Activated naive CD8-positive, alpha-beta T cell treated with anti-CD3 and anti-CD28 coated beads, Interleukin-2, amount 10 ng/mL, durations not matched to agents 7 days and 5 days (primary cell): ENCODE measurements at places on chromosomes 5 and 9. TPM values are rescaled to one million over a fixed set of nuclear protein-coding genes. Genes with fewer than 3 reads are reported as not detected.

The RASGRF2 gene
- total RNA-seq: 18.8 TPM

The RECK gene
- 9.3 TPM for total RNA-seq

The NRG2 gene
- total RNA-seq: 0.08 TPM

The STRBP gene
- 31.0 TPM for total RNA-seq

The ZNF79 gene
- total RNA-seq: 15.0 TPM

The IL4 gene
- total RNA-seq: not detected

The GPR150 gene
- total RNA-seq: 1.2 TPM

The TSSK1B gene
- not detected for total RNA-seq

The MAP1B gene
- total RNA-seq: not detected

The KLHL3 gene
- 21.2 TPM for total RNA-seq

The CFAP157 gene
- not detected for total RNA-seq

The PCDHB11 gene
- not detected for total RNA-seq
